ENCODE measurements at places on chromosomes 2 and 18. TPM values are rescaled to one million over a fixed set of nuclear protein-coding genes. Genes with fewer than 3 reads are reported as not detected.

Gene WNT10A
- 1.1 TPM for total RNA-seq

Gene TTC27
- total RNA-seq = 17.5 TPM

Gene ATP6V1C2
- not detected for total RNA-seq

Gene TUBA4B
- total RNA-seq = not detected

Gene ARHGAP28
- under 0.01 TPM for total RNA-seq

Gene PKP4
- 39.3 TPM for total RNA-seq

Gene CDH2
- 3.5 TPM for total RNA-seq

Gene CHRNG
- total RNA-seq = not detected

Gene SLC4A5
- 4.3 TPM for total RNA-seq

Gene HSBP1L1
- total RNA-seq = 6.2 TPM

Gene ANO7
- total RNA-seq = 1.3 TPM

Gene REG1A
- total RNA-seq = not detected

All from hematopoietic multipotent progenitor cell (in vitro differentiated cells).